ENCODE measurements at places on chromosomes 4 and X.

DNA sequence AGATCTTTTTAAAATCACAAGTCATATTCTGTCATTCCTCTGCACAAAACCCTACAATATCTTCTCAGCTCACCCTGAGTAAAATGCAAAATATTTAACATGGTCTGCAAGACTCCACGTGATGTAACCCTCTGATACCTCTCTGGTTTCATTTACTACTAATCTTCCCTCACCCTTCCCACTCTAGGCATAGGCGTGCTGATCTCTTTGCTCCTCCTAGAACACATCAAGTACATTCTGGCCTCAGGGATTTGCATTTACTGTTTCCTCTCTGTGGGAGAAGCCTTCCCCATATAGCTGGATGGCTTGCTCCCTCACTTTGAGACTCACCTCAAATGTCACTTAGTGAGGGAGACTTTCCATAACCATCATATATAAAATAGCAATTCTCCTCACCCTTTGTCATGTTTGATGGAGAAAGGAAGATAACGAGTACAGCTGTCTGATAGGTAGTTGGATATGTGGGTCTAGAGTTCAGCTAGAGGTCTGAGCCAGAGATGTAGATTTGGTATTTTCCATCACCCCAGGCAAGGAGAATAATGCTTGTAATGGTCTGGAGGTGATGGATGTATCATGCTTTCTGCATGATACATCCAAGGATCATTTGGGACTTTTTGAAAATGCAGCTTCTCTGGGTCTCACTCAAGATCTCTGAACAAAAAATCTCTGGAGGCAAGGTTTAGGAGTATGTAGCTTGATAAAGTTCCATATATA, 123.9 kb upstream of the VAMP7 start:
- DNase-seq: no peak

- no peak for DNase-seq
Measured at GRCh38 chrX:135295944-135296305, 13.4 kb upstream of the ETDC start.

- DNase-seq: no peak
Measured at GRCh38 chr4:65653740-65654361, 16.4 kb downstream of the EPHA5 start.

DNA sequence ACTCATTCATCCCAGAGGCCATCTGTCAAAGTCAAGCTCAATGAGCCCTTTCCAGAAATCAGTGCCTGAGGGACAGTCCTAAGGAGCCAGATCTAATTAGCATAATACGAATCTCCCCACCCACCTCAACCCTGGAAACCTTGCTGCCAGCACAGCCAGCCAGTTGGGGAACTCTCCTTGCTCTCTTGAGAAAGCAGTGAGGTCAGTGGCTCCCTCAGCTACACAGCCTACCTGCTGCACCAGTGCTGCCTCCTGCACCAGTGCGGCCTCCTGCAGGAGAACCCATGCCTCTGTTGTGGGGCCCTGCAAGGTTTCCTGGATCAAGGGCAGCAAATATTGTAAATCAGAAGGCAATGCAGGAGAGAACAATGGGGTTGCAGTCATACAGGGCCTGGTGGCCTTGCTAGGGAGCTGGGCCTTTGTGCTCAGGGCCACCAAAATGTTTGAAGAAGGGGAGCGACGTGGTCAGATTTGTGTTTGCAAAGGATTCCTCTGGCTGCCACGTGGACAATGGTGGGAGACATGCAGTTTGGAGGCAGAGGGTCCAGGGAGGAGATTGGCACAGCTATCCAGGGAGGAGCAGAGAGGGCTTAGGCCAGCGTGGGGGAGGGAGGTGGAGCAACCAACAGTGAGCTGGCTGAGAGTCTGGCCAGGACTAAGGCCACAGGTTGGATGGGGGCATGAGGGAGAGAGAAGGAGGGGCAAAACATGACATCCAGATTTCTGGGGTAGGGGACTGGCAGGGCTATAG, 124.3 kb upstream of the MAMLD1 start:
- DNase-seq: no peak

GRCh38 chrX:13119386-13119785, 75.0 kb upstream of the FAM9C start:
- DNase-seq: no peak

DNA sequence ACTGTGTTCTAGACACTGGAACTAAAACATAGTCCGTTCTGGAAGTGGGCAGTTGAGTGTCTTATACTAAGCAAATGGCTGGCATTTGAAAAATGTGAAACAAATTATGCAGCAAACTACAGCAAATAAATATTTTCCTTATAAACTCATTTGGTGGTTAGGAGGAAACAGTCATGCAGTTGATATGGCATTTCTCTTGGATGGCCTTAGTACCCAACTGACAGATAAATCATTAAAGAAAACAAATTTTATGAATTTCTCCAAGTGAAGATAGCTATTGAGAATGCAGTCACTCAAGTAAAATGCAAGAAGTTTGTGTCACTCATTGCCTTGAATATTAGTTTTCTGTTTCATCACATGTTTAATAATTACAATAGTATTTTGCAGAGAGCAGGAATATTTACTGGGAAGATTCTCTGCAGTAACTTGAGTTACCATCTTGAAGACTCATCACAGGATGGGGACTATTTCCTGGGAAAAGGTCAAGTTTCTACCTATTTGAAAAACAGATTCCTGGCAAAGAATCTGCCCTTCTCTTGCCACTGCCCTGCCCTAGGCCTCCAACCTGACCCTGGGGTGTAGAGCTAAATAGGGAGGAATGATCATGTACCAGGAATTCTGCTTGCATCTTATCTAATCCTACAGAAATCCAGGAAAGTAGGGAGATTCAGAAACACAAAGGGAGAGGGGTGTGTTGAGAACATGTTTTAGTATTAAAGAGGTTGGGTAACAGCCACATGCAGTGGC, 105.9 kb downstream of the SH3RF1 start:
- DNase-seq: no peak
